ENCODE measurements at places on chromosomes 12 and 14. TPM values are rescaled to one million over a fixed set of nuclear protein-coding genes. Genes with fewer than 3 reads are reported as not detected.
A peak's percentile ranks its signal among the peaks of the same experiment; 100 is the strongest.

Gene KRT4
- total RNA-seq, result not detected

Gene FGF6
- not detected for total RNA-seq

Gene RNF212B
- total RNA-seq, result not detected

Gene HOXC10
- 5.3 TPM for total RNA-seq

Gene NEK9
- total RNA-seq, result 31.8 TPM

Gene TAS2R42
- not detected for total RNA-seq

- no peak for DNase-seq
These were observed 85.3 kb downstream of the FBXW8 start for GRCh38 chr12:116996093-116996492.

- DNase-seq, result no peak
These were observed 34.4 kb downstream of the DDX51 start for GRCh38 chr12:132109741-132110140.

- DNase-seq, result no peak
These were observed 19.9 kb upstream of the DYNC1H1 start for GRCh38 chr14:101944451-101944850.

DNA sequence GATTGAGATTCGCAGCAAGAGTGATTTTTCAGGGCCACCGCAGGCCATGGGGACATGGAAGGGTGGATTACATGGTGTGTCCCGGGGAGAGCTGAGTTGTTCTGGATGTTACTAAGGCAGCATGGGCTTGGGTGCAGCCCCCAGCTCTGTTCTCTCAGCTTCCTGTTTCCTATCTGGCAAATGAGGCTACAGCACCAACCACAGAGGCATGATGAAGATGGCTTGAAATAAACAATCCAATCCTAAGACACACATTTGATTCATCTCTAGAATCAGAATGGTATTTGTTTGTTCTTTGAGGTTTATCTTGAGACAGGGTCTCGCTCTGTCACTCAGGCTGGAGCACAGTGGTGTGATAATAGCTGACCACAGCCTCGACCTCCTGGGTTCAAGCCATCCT lies 21.6 kb downstream of the GLTP start:
- no peak for DNase-seq

- peak; percentile 62 for DNase-seq
These were observed 17.3 kb upstream of the YY1 start for GRCh38 chr14:100221533-100222223.

- DNase-seq, result no peak
These were observed 11.7 kb downstream of the CLEC9A start for GRCh38 chr12:10042167-10042566.

GRCh38 chr14:84988357-84988756 lies 541.6 kb upstream of the FLRT2 start:
- no peak for DNase-seq

GRCh38 chr14:105099778-105100177 lies 34.5 kb upstream of the GPR132 start:
- no peak for DNase-seq

- no peak for DNase-seq
These were observed 12.5 kb upstream of the CIPC start for GRCh38 chr14:77085538-77085937.

- DNase-seq, result no peak
These were observed 5.5 kb downstream of the C12orf56 start for GRCh38 chr12:64385019-64385418.

Measured in Daoy (cell line).